Spinal cord (tissue), 10 donors: ENCODE measurements at places on chromosomes 3 and 15. TPM values are rescaled to one million over a fixed set of nuclear protein-coding genes. Genes with fewer than 3 reads are reported as not detected.

Gene UROC1
- total RNA-seq = 0.06 TPM

Gene PTX3
- total RNA-seq = 5.4 TPM

Gene INKA1
- total RNA-seq = 5.6 TPM

- H3K4me1 ChIP-seq = peaks cover 21% of the 10 kb centered on the region
- peak overlapping the region; percentile 4 for H3K27ac ChIP-seq
- no peak for DNase-seq
- H3K36me3 ChIP-seq = no peaks in the 10 kb centered on the region
Observed at GRCh38 chr15:57323806-57324589, 52.3 kb upstream of the CGNL1 start.

DNA sequence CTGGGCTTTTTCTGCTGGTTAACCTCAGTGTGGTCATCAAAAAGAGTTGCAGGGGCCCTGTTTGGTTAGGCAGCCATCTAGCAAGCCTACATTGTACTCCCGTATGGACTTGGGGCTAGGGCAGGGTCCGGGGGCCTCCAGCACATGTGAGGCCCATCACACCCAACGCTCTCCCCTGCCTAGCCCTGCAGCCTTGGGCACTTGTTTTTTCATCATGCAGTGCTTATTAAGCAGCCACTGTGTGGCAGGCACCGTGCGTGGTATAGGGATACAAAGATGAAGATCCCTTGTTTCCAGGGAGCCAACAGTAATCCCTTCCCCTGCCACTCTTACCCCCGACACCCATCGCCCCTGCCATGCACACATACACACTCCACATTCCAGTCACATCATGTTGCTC, 14.2 kb downstream of the MRAS start:
- H3K4me1 ChIP-seq = peaks cover 89% of the 10 kb centered on the region
- H3K27me3 ChIP-seq = no peaks in the 10 kb centered on the region
- no peak for DNase-seq
- no peak overlapping the region for H3K27ac ChIP-seq

- no peak overlapping the region for H3K4me3 ChIP-seq
- H3K36me3 ChIP-seq = no peaks in the 10 kb centered on the region
- H3K27me3 ChIP-seq = peaks cover 14% of the 10 kb centered on the region
- no peak for DNase-seq
- H3K27ac ChIP-seq = no peak overlapping the region
Observed at GRCh38 chr15:75197062-75197630, 4.5 kb upstream of the C15orf39 start.

GRCh38 chr3:2771193-2771592, 339.0 kb downstream of the IL5RA start:
- H3K4me1 ChIP-seq = no peaks in the 10 kb centered on the region
- DNase-seq = no peak
- no peaks in the 10 kb centered on the region for H3K36me3 ChIP-seq
- no peak overlapping the region for H3K27ac ChIP-seq

DNA sequence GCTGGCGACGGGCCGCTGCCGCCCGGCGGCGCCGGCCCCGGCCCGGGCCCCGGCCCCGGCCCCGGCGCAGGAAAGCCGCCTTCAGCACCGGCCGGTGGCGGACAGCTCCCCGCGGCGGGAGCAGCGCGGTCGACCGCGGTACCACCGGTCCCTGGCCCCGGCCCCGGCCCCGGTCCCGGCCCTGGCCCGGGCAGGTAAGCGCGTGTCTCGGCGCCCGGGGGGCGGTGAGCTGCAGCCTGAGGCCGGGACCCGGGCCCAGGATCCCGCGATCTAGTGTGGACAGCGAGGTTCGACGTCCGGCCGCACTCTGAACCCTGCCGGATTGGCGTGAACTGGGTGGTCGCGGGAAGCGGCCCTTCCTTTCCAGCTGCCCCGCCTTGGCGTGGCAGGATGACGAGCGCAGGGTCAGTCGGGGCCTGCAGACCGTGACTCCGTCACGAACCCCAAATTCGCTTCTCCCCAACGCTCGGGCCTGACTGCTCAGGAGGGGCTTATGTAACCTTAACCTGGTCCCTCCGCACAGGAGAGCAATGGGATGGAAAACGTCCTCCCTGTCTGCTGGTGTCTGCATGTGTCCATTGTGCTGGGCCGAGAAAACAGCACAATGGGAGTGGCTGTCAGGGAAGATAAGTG, 472 bp downstream of the BSN start:
- no peak overlapping the region for H3K27ac ChIP-seq
- no peaks in the 10 kb centered on the region for H3K27me3 ChIP-seq
- H3K4me1 ChIP-seq = peaks cover 16% of the 10 kb centered on the region
- peak overlapping the region; percentile 46 for H3K4me3 ChIP-seq

GRCh38 chr15:84812842-84813241, 4.3 kb upstream of the ALPK3 start:
- no peak for DNase-seq
- peaks cover 4% of the 10 kb centered on the region for H3K36me3 ChIP-seq
- H3K27me3 ChIP-seq = no peaks in the 10 kb centered on the region
- H3K4me1 ChIP-seq = peaks cover 11% of the 10 kb centered on the region
- no peak overlapping the region for H3K4me3 ChIP-seq

DNA sequence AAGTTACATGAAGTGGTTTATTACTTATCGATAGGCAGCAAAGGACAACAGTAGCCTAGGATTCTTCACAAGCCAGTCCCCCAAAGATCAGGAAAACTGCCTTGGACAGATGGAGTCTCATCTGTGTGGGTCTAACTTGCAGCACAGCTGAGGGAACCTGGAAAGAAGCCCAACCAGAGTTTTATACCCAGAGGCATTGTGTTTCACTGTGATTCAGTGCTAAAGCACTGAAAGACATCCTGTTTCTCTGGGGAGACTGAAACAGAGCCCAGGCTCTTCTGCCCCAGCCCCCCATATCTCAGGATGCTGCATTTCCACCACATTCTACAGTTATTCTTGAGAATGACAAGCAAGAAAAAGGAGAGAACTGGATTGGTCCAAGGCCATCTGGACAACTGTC, 48.2 kb upstream of the PYDC2 start:
- H3K36me3 ChIP-seq = no peaks in the 10 kb centered on the region
- H3K27ac ChIP-seq = no peak overlapping the region
- DNase-seq = peak; percentile 35
- H3K4me3 ChIP-seq = no peak overlapping the region
- H3K4me1 ChIP-seq = no peaks in the 10 kb centered on the region
- no peaks in the 10 kb centered on the region for H3K27me3 ChIP-seq

DNA sequence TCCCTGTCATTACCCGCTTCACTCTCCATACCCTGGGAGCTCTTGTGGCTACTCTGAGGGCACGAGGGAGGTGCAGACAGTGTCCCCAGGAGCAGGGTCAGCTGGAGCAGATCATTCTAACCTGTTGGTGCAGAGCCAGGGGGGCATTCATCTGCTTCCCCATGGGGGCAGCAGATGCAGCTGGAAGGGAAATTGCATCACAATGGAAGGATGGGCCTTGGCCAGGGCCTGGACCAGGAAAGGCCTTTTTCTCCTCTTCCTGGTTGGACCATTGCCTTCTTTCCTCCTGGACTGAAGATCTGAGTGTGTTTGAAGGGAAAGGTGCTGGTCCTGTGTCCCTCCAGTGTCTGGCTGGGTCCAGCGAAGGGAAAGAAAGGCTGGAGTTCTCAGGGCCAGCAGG, 55.7 kb downstream of the EPHB1 start:
- no peak overlapping the region for H3K27ac ChIP-seq
- no peak for DNase-seq
- no peaks in the 10 kb centered on the region for H3K27me3 ChIP-seq
- H3K4me3 ChIP-seq = no peak overlapping the region
- peaks cover 23% of the 10 kb centered on the region for H3K4me1 ChIP-seq

GRCh38 chr3:72271216-72271615, 486.3 kb upstream of the PROK2 start:
- H3K27ac ChIP-seq = no peak overlapping the region
- H3K36me3 ChIP-seq = no peaks in the 10 kb centered on the region
- peaks cover 22% of the 10 kb centered on the region for H3K4me1 ChIP-seq
- DNase-seq = no peak

DNA sequence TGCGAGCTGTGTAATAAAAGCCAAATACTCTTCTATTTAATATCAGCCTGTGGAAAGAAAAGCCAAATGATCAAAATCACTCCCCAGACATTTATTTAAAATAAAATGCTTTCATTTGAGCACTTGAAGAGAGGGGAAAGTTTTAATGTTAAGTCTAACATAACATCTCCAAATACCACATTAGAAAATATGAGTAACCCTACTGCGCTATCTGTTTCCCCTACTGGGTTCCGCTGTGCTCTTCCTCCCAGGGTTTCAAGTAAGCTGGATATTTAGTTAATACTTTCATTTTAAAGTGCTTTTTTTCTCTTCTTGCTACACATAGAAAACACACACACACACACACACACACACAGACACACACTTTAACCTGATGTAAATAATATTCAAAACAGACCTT, 6.7 kb upstream of the VGLL4 start:
- no peak overlapping the region for H3K27ac ChIP-seq
- no peaks in the 10 kb centered on the region for H3K27me3 ChIP-seq
- no peaks in the 10 kb centered on the region for H3K36me3 ChIP-seq
- DNase-seq = no peak
- H3K4me1 ChIP-seq = peaks cover 7% of the 10 kb centered on the region

DNA sequence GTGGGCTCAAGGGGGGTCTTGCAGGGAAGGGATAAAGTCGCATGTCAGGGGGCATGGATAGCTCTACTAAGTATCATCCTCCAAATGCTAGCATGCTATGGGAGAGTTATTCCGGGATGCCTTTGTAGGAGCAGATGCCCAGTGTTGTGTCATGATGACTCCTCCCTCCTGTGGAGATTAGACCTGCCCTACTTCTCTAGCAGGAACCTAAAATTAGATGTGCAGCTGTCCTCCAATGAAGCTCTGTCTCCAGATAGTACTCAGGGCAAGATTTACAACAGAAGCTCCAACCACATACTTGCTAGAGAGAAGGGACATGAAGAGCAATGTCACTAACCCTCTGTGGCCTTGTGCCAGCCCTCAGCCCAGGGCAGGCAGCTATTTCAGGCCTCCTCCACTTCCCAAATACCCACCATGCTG, 82.5 kb downstream of the AGBL1 start:
- DNase-seq = no peak
- no peak overlapping the region for H3K27ac ChIP-seq
- H3K4me3 ChIP-seq = no peak overlapping the region
- H3K36me3 ChIP-seq = no peaks in the 10 kb centered on the region
- H3K4me1 ChIP-seq = no peaks in the 10 kb centered on the region
- no peaks in the 10 kb centered on the region for H3K27me3 ChIP-seq

DNA sequence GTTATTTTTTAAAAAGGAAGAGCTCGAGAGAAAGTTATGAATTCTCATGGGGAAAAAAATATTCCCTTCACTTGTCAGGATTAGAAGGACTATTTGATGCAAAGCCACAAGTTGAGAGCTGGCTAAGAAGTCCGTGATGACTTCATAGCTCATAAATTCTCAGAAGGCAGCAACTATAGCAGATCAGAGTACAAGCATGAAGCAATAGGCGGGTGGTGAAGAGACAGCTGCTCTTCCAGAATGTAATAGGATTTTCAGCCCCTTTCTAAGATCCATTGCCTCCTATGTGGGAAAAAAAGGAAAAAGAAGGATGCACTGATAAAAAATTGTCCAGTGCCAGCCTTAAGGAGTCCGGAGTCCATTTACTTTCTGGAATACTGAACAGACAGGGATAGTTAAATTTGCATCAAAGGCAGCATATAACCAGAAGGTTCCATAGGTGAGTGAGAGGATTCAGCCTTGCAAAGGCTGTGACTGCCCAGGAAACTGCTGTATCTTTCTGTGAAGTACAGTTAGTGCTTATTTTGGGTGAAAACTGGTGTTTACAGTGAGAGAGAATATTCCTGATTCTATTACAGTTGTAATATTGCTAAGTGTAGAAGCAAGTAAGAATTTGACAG, 929.5 kb upstream of the ALCAM start:
- H3K27me3 ChIP-seq = no peaks in the 10 kb centered on the region
- no peak overlapping the region for H3K4me3 ChIP-seq
- no peaks in the 10 kb centered on the region for H3K4me1 ChIP-seq
- no peak for DNase-seq
- H3K36me3 ChIP-seq = no peaks in the 10 kb centered on the region
- H3K27ac ChIP-seq = peak overlapping the region; percentile 78

GRCh38 chr3:11479221-11479620, 164.5 kb downstream of the VGLL4 start:
- no peak for DNase-seq
- H3K27me3 ChIP-seq = no peaks in the 10 kb centered on the region
- H3K27ac ChIP-seq = peak overlapping the region; percentile 16
- peaks cover 3% of the 10 kb centered on the region for H3K4me1 ChIP-seq
- no peaks in the 10 kb centered on the region for H3K36me3 ChIP-seq
- H3K4me3 ChIP-seq = no peak overlapping the region

DNA sequence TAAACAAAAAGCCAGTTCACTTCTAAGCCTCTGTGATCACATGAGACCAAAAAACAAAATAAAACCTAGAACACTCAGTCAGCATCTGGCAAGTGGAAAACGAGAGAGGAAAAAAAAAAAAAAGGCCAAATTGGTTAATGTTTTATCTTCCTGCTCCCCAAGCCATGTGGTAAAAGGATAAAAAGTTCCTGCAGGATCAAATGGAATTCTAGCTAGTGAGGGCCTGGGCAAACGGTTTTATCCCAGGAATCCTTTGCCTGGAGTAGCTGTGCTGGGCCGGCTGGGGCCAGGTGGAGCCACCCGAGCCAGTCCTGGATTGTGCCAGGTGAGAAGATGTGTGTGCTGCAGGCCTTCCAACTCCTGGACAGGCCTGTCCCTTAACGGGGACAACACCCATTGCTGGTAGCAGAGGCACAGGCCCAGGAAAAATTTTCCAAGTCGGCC, 13.2 kb downstream of the SMAD6 start:
- H3K36me3 ChIP-seq = peaks cover 12% of the 10 kb centered on the region
- peak overlapping the region; percentile 18 for H3K27ac ChIP-seq
- no peak for DNase-seq
- no peak overlapping the region for H3K4me3 ChIP-seq

- H3K27me3 ChIP-seq = no peaks in the 10 kb centered on the region
- DNase-seq = no peak
Observed at GRCh38 chr3:124346487-124346886, 354.6 kb upstream of the ROPN1 start.

- DNase-seq = no peak
- H3K4me1 ChIP-seq = peaks cover 22% of the 10 kb centered on the region
- H3K27ac ChIP-seq = no peak overlapping the region
- H3K27me3 ChIP-seq = no peaks in the 10 kb centered on the region
- H3K36me3 ChIP-seq = no peaks in the 10 kb centered on the region
- H3K4me3 ChIP-seq = no peak overlapping the region
Observed at GRCh38 chr15:70410371-70410985, 312.8 kb upstream of the TLE3 start.

DNA sequence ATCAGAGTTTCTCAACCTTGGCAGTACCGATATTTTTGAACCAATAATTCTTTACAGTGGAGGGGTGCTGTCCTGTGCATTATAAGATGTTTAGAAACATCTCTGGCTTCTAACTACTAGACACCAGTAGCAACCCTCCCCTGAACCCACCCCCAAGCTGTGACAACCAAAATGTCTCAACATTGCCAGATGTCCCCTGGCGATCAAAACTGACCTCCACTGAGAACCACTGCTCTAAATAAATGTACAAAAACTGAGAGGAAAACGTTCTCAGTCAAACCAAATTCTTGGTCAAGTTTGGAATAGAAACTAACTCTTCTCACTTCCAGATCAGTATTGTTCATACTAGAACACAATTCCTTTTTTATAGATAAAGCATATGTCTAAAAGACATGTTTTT, 58.5 kb downstream of the GPR160 start:
- DNase-seq = no peak
- H3K4me1 ChIP-seq = no peaks in the 10 kb centered on the region
- H3K27ac ChIP-seq = no peak overlapping the region
- no peaks in the 10 kb centered on the region for H3K27me3 ChIP-seq
